Stimulated activated CD8-positive, alpha-beta memory T cell treated with anti-CD3 and anti-CD28 coated beads, Interleukin-12 subunit alpha, Interleukin-12 subunit beta, amount 100 ng/mL, for 1 hour (primary cell): ENCODE measurements at places on chromosomes 7 and 10.
A peak's percentile ranks its signal among the peaks of the same experiment; 100 is the strongest.

GRCh38 chr7:26096136-26096535 is 55.9 kb upstream of the NFE2L3 start:
- no peak for DNase-seq

GRCh38 chr10:12334186-12334530 is 15.2 kb upstream of the CAMK1D start:
- no peak for DNase-seq

GRCh38 chr10:88194041-88194887 is 330.8 kb downstream of the PTEN start:
- DNase-seq, result peak; percentile 13

DNA sequence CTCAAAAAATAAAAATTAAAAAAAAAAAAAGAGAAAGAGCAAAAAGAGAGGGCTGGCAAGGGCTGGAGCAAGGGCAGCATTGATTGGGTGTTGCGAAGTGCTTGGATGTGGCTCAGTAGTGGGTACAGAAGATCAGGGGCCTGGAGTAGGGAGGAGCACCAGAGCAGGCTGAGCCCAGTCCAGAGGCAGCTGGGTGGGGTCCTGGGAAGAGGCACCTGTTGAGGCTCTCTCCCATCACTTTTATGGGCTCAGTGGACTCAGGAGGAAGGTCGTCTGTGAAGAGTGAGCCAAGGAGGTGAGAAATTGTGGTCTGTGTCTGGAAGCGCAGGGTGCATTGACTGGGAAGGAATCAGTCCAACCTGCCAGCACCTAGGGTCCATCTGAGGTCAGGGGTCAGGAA is 11.8 kb upstream of the ZMIZ2 start:
- DNase-seq, result no peak

DNA sequence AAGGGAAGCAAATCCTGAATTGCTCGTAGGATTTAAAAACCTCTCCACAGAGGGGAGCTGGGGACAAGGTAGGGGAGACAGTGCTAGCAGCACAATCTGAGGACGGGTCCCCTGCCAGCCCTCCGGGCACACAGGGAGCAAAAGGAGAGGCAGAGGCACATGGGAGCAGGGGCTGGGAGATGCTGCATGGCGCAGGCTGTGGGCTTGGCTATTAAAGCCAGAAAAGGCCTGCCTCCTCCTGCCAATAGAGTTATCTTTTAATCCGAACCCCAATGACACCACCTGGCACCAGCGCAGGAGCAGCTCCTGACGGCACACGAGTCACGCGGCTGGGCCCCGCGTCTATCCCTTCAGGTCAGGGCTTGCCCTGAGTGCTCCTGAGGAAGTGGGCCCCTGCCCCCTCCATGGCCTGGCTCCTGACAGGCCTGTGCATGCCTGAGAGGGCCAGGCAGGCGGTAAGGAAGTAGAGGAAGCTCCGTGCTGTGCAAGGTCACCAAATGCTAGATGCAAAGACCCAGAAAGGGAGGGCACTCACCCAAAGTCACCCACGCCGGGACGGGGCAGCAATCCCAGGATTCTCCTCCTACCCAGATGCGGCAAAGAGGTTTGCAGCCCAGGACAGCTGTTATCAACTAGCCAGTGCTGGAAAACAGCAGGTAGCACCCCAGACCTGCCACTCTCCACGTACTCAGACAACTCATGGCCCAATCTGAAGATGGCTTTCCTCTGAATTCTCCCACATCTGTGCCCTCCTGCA is 28.1 kb downstream of the DLG5 start:
- no peak for DNase-seq

GRCh38 chr7:134823400-134823799 is 44.0 kb downstream of the CALD1 start:
- no peak for DNase-seq

DNA sequence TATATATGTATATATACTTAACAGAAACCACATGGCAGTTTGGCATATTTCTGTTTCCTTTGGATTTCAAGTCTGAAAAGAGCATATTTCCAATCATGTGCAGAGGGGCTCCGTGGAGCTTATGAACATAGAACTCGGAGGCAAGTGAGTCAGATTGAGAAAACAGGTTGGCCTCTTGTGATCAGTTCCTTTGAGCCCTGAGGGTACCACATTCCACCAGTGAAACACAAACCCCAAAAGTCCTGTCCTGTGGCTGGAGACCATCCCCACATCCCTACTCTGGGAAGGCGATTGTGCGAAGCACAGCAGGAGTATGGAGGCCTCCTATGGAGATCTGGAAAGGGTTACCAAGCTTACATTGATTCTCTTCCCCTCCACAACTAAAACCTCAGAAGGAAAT is 196.7 kb upstream of the TMEM72 start:
- DNase-seq, result no peak

DNA sequence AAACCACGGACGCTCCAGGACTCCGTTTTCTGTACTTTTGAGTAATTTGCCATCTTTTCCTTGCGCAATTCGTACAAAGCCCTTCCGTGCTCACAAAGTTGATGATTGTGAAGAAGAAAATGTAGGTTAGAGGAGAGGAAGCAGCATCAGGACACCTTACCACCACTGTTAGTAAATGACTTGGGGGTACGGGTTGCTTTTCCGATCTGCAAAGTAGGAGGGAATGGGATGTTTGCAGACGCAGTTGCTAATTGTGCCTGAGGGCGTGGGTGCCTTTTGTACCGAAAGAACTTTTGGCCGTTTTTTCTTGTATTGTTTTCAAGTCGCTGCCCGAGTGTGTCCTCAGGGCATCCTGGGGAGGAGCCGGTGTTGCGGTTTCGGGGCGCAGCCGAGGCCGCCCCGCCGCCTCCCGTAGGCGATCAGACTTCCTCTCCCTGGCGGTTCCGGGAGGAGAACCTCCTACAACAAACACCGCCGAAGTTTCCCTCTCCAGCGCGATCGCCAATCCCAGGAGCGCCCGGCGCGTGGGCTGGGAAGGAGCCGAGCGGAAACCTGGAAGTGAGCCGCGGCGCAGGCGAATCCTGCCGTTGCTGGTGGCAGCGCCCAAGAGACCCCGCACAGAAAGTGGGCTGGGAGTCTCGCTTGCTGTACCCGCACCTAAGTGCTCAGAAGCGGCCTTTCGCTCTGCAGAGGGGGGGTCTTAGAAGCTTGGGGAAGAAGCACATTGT is 1.0 kb downstream of the PRR15 start:
- no peak for DNase-seq

DNA sequence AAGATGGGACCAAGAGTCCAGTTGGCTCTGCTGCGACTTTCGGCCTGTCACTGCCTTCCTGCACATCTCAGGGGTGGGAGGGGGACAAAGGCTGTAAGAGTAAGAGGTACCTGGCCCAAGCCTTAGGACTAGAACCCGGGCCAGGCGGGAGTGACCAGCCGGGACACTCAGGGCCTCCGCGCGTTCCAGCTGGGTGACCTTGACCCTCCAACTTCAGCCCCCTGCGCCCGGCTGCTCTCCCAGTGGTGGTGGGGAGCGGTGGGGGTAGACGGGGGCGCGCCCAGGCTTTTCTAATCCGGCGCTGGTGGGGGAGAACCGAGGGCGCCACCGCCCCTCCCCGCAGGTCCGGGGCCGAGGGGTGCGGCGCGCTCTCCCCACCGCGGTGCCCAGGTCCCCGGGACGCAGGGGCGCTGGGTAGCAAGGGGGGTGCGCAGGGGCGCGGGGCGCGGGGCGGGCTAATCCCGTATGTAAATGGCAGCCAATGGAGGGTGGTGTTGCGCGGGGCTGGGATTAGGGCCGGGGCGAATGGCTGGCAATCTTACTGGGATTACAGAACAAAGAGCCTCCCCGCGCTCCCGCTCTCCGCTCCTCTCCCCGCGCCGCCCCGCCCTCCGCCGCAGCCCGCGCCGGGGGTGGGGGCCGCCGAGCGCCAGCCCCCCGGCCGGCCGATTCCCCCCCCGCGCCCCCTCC is at the start of gene GTF2IRD1:
Gene GTF2IRD1, plus strand, starts transcription at position 585 of the 690 bp plus-strand sequence. CDS start 54,175 bp downstream, outside the sequence.
- peak; percentile 12 for DNase-seq

GRCh38 chr10:5862360-5862961 is 27.2 kb downstream of the ANKRD16 start:
- no peak for DNase-seq

DNA sequence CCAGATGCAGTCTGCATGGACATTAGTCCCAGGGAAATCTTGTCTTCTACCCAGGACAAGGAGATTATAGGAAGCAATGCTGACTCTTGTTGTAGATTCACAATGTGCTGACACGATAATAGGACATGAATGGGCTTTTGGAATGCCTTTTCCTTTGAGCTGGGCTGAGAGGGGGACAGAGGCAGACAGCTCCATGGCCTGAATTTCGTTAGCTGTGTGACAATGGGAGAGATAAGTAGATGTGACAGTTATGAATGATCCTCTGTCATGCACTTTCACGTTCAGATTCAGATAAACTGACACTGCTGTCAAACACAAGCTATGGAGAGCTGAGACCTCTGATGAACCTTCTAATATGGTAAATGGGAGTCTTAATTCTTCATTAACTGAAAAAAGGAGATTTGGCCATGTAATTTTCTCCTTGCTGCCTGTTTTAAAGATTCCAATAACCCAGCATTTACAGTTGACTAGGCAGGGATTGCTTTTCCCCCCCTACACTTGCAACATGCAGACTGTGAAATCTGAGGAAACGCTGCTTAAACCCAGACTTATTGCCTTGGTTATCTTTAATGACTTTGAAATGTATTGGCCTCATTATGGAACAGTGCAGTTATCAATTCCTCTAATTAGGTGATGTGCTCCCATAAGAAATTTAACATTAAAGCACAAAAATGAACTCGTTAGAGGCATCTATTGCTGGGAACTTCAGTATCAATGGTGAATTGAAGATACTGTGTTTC is 669.3 kb downstream of the AUTS2 start:
- no peak for DNase-seq

DNA sequence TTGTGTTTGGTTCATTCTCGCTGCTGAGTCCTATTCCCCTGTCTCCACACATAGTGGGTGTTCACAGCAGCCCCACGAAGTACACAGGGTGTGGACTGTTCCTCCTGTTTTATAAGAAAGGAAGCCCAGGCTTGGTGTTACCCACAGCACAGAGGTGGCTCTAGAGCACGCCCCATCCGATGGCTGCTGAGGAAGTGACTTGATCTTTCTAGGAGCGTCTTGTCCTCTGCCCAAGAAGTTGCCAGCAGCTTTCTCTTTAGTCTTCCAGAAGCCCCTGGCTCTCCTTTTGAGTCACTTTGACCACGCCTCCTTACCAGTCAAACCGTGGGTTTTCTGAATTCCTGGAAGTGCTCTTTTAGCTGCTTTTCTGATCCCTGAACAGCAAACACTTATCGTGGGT is 94.0 kb downstream of the GRK5 start:
- DNase-seq, result peak; percentile 35

GRCh38 chr7:30322271-30323005 is 38.0 kb downstream of the ZNRF2 start:
- no peak for DNase-seq

GRCh38 chr7:123580406-123581161 is 21.0 kb upstream of the ASB15 start:
- no peak for DNase-seq

DNA sequence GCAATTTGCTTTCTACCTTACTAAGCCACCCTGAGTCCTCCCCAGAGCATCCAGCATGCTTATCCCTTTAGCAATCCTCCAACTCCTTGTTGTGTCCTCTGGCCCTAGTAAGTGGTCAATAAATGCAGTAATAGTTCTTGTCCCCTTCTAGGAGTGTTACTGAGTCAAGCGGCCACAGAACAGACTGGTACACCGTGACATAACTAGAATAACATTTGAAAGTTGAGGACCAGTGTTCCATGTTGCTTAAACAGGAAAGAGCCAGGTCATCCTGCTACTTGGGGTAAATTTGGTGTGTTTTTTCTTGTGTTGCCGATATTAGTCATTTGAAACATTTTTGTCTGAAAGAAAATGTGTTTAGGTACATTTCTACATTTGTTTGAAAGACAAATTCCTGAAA is 4.8 kb upstream of the CDK6 start:
- DNase-seq, result no peak

DNA sequence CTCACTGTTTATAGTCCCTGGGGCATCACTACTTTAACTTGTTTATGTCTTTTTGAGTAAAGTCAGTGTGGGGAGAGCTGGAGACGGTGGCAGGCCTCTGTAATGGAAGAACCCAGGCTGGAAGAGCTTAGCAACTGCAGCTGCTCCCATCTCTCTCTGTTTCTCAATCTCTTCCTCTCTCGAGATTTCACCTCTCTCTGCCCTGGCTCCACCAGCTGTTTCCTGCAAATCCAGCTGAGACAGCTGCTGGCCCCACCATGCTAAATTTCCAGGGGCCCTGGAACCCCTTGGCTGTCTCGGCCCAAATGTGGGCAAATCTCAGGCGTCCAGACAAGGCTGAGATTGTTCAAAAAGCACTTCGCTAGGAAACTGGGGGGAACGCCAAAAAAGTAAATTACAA is 25.8 kb upstream of the SLF2 start:
- DNase-seq, result no peak

- DNase-seq, result peak; percentile 11
Measured at GRCh38 chr10:69716711-69717560, 84.8 kb upstream of the COL13A1 start.

- no peak for DNase-seq
Measured at GRCh38 chr10:95350219-95350829, 59.5 kb upstream of the PDLIM1 start.

GRCh38 chr10:29204070-29204800 is 84.6 kb upstream of the LYZL1 start:
- no peak for DNase-seq

GRCh38 chr7:138903186-138903820 is 77.9 kb downstream of the KIAA1549 start:
- DNase-seq, result peak; percentile 48

GRCh38 chr10:123522702-123523312 is 143.3 kb upstream of the GPR26 start:
- no peak for DNase-seq

DNA sequence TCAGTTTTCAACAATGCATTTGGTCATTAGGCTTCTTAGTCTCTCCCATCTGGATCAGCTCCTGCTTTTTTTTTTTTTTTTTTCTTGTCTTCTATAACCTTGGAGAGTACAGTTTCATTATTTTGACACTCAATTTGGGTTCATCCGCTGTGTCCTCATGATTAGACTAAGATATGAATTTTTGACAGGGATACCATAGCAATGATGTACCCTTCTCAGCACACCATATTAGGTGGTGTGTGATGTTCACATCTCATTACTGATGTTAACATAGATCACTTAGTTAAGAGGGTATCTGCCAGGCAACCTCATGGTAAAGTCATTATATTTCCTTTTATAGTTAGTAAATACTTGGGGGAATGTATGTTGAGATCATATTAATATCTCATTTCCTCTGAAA is 445.5 kb upstream of the IGFBP3 start:
- no peak for DNase-seq

- DNase-seq, result no peak
Measured at GRCh38 chr10:11378835-11379234, 232.6 kb downstream of the USP6NL start.

- DNase-seq, result no peak
Measured at GRCh38 chr10:32909456-32909855, 48.6 kb downstream of the ITGB1 start.
